Psoas muscle (tissue), 8 donors: ENCODE measurements at places on chromosomes 5 and 9. TPM values are rescaled to one million over a fixed set of nuclear protein-coding genes. Genes with fewer than 3 reads are reported as not detected.

DNA sequence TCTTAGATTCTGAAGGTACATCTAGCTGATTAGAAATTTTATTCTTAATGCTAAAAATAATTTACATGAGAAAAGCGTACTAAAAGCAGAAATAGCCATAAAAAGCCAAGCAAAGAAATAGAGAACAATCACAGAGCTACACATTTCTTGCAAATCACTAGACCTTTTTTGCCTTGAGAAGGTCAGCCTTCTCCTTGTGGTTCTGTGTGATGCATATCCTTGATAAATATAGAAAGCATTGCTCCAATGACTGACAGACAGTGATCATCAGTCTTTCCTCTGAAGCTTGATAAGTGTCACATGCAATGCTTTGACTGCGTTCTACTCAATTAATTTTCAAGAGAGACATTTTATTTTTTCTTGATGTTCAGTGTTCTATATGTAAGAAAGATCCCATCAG, 226.9 kb downstream of the CEMIP2 start:
- H3K4me3 ChIP-seq = no peak overlapping the region
- no peaks in the 10 kb centered on the region for H3K27me3 ChIP-seq
- H3K4me1 ChIP-seq = no peaks in the 10 kb centered on the region
- H3K36me3 ChIP-seq = no peaks in the 10 kb centered on the region
- no peak overlapping the region for H3K27ac ChIP-seq

DNA sequence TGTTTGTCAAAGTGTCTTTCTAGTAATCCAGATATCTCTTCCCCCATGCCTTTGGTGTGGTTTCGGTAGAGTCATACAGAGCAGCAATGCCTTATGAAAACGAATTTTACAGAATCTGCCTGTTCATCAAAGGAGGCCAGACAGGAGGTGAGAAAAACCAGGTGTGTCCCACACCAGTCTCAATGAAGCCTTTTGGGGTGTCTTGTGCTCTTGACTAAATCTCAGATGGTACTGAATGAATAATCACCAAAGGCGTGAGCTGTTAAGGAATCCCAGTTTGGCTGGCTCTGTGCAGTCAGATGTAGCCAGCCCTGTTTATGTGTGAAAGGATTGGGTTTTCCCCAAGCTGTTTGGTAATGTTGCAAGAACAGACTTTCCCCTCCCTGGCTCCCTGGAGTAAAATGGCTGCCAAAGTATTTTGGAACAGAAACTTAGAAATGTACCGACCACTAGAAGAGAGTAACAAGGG, 70.8 kb upstream of the CDKN2B start:
- no peak overlapping the region for H3K4me3 ChIP-seq
- H3K36me3 ChIP-seq = no peaks in the 10 kb centered on the region
- no peak overlapping the region for H3K27ac ChIP-seq
- no peaks in the 10 kb centered on the region for H3K27me3 ChIP-seq
- H3K4me1 ChIP-seq = no peaks in the 10 kb centered on the region

- no peaks in the 10 kb centered on the region for H3K4me1 ChIP-seq
- no peak overlapping the region for H3K27ac ChIP-seq
- DNase-seq = no peak
- peaks cover 6% of the 10 kb centered on the region for H3K36me3 ChIP-seq
These were observed 16.4 kb downstream of the SRD5A1 start for GRCh38 chr5:6649681-6650080.

- no peaks in the 10 kb centered on the region for H3K36me3 ChIP-seq
- no peaks in the 10 kb centered on the region for H3K27me3 ChIP-seq
- peaks cover 11% of the 10 kb centered on the region for H3K4me1 ChIP-seq
- no peak for DNase-seq
- peak overlapping the region; percentile 63 for H3K27ac ChIP-seq
- peak overlapping the region; percentile 73 for H3K4me3 ChIP-seq
These were observed 866 bp upstream of the SEMA6A start for GRCh38 chr5:116575326-116576052.

DNA sequence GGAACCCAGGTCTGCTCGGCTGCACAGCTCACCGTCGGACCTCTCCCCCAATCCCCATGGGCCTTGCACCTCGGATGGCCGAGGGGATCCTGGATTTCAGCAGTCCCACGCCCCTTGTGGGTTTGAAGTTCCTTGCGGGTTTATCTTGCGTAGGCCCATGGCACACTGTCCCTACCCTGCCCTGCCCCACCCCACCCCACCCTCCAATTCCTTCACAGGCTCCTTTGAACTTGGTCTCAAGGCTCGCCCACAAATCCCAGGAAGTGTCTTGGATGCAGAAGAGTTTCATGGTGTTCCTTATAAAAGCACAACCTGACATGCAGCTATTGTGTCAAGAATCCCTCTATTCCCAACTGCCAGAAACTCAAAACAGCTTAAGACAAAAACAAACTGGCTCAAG, 11.2 kb upstream of the SMIM23 start:
- no peaks in the 10 kb centered on the region for H3K27me3 ChIP-seq
- no peak overlapping the region for H3K4me3 ChIP-seq
- no peak for DNase-seq
- H3K4me1 ChIP-seq = no peaks in the 10 kb centered on the region
- H3K36me3 ChIP-seq = no peaks in the 10 kb centered on the region

GRCh38 chr9:121242959-121243346, 25.0 kb upstream of the GSN start:
- no peak overlapping the region for H3K4me3 ChIP-seq
- H3K27me3 ChIP-seq = no peaks in the 10 kb centered on the region
- H3K36me3 ChIP-seq = no peaks in the 10 kb centered on the region
- no peak for DNase-seq
- no peak overlapping the region for H3K27ac ChIP-seq

DNA sequence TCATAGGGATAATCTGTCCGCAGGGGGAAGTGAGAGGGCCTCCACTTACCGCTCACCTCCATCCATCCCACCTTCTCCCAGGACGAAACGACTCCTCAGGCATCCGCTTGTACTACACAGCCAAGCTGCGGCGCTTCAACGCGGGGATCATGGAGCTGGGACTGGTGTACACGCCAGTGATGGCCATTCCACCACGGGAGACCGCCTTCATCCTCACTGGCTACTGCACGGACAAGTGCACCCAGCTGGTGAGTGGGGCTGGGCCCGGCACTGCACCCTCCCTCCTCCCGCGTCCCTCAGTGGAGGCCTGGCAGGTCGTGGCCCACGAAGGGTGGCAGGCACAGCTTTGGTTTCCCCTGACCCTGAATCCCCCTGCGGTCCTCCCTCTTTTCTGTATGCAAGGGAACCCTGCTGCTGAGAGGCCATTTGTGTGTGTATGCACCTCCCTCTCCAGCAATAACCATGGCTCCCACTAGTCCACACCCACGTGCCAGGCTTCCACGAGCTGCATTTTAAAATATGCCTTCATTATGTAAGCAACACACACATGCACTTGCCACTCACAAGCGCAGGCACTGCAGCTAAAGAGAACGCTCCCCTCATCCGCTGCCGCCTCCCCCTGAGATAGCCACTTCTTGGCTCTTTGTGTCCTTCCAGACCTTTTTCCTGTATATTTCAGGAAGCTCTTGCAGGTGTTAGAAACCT, 11.8 kb downstream of the DBH start:
- no peaks in the 10 kb centered on the region for H3K36me3 ChIP-seq
- no peak overlapping the region for H3K4me3 ChIP-seq
- no peak for DNase-seq
- no peaks in the 10 kb centered on the region for H3K4me1 ChIP-seq

- no peak for DNase-seq
- no peaks in the 10 kb centered on the region for H3K4me1 ChIP-seq
- H3K27ac ChIP-seq = no peak overlapping the region
These were observed 245.8 kb upstream of the GAS1 start for GRCh38 chr9:87193151-87193550.

DNA sequence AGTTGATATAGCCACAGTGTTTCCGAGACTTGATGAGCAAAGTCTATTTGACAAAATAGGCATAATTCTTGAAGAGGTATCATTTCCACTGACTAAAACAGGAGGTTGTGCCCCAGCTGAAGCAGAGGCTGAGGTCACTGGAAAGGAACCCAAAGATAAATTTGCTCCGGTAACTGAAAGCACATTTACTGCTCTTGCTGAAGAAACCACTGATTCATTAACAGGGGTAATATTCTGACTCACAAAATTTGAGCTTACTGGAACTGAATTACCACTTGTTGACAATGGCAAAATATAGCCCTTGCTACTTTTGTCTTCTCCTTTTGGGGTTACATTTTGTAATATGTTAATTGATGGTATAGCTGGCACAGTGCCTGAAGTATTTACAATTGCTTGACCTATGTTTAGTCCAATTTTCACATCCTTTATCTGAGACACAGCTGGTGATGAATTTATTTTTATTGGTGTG, 30.2 kb downstream of the MLANA start:
- no peak overlapping the region for H3K4me3 ChIP-seq
- H3K27me3 ChIP-seq = no peaks in the 10 kb centered on the region
- DNase-seq = no peak
- no peaks in the 10 kb centered on the region for H3K4me1 ChIP-seq
- peaks cover 2% of the 10 kb centered on the region for H3K36me3 ChIP-seq

- no peak overlapping the region for H3K4me3 ChIP-seq
- DNase-seq = no peak
- H3K27me3 ChIP-seq = no peaks in the 10 kb centered on the region
- H3K36me3 ChIP-seq = no peaks in the 10 kb centered on the region
- H3K27ac ChIP-seq = no peak overlapping the region
These were observed 29.8 kb upstream of the VCAN start for GRCh38 chr5:83441747-83442146.

The AGXT2 gene
- not detected for total RNA-seq

The GFI1B gene
- not detected for total RNA-seq

The MZB1 gene
- 1.2 TPM for total RNA-seq

The CAVIN4 gene
- 68.6 TPM for total RNA-seq

The SPINK5 gene
- 0.18 TPM for total RNA-seq

The SLC34A3 gene
- total RNA-seq = not detected

The NUTM2G gene
- not detected for total RNA-seq

The MYMK gene
- total RNA-seq = not detected

The FBP2 gene
- 55.8 TPM for total RNA-seq

The CER1 gene
- total RNA-seq = not detected

The RANBP17 gene
- total RNA-seq = 1.3 TPM

The PAM gene
- 279 TPM for total RNA-seq
